Stimulated activated CD4-positive, alpha-beta T cell treated with anti-CD3 and anti-CD28 coated beads, Interleukin-12 subunit alpha, Interleukin-12 subunit beta, amount 100 ng/mL, for 24 hours (primary cell): ENCODE measurements at places on chromosomes 1 and 21.

DNA sequence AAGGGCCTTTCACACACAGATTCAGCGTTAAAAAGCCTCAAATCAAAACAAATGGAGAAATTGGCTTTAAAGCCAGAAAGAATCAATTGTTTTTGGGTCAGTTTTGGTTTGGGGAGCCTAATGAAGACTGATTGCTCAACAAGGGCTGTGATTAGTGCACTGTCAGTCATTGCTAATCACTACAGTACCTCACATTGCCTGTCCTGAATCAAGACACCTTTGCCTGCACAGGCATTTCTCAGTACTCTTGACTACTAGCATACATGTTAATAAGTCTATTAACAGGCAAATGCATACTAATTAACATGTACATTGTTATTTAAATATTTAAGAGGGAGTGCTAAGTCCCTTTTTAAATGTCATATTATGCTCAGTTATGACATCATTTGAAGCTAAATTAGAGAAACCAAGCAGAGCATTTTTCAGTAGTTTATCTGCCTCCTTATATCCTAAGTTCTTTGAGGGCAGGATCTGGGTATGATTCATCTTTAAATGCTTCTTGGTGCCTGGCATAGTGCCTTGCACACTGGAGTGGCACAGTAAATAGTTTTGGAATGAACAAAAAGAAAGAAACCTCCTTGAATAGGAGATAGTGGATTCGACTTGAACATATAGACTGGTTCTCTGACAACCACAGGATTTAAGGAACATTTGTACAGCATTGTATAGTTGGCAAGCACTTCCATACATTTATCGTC, 25.8 kb upstream of the CCN1 start:
- DNase-seq, result no peak

DNA sequence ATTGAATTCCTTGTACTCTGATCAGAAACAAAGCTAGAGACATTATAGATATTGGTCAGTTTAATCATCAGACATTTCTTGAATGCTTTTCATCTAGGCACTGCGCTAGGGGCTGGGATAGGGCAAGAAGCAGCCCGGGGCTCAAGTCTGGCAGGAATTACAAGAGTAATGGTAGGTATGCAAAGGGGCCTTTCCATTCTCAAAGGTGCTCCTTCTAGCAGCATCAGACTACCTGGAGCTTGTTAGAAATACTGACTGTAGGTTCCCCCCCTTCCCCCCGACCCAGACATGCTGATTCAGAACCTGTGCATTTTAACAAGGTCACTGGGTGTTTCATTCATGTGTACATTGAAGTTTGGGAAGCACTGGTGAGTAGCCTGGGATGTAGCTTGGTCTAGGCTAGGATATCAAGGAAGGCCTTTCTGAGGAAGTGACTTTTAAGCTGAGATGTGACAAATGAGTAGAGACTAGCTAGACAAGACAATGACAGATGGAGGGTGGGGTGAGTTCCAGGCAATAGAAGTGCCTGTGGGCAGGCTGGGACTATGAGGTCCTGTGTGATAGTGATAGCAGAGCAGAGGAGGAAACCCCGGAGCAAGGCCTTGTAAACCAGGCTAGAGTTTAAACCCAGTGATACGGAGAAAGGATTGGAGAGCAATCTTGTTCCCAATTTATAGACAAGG, 26.3 kb downstream of the NFASC start:
- DNase-seq, result no peak

GRCh38 chr21:21102896-21103295, 104.7 kb downstream of the NCAM2 start:
- DNase-seq, result no peak

DNA sequence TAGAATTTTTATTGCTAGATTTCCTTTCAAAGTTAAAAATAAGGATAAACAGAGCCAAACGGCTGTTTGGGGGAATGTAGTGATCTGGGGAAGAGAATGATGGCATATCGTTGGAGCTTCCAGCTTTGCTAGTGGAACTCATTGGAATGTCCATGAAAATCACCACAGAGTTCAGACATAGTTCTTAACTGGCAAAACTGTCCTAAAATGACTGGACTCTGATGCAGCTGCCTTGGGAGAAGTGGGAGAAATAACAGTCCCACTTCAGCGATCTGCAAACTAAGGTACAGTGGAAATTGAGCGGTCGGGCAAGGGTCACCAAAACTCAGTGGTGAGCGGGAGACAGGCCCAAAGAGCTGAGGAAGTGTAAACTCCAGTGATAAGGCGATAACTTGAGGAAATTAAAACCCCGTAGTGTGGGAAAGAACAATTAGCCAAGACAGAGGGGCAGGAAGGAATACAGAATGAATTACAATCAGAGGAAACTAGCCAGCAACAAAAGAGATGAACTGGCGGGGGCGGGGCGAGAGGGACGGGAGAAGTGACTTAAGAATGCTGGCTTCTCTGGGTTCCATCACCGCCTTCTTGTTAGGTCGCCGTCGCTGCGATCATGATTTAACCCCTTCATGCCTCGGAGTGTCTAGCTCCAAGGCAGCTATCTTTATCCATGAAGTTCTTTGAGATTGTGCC, 89.8 kb upstream of the ARHGAP29 start:
- DNase-seq, result no peak

DNA sequence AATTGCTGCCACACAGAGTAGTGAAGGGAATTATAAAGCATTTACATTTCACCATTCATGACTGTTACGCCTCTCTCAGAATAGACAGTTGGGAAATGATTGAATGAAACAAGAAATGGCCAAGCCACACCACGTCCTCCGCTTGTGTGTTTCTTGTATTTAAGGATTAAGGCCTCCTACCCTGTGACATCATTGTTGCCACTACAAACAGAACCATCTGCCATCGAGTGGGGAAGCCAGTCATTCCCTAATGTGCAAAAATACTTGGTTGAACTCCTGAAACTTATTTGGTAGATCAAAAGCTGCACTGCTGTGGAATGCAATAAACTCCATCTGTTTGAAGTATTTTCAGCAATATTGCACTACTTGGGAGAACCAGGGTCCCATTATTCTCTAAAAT, 99.0 kb upstream of the C1orf105 start:
- DNase-seq, result no peak

DNA sequence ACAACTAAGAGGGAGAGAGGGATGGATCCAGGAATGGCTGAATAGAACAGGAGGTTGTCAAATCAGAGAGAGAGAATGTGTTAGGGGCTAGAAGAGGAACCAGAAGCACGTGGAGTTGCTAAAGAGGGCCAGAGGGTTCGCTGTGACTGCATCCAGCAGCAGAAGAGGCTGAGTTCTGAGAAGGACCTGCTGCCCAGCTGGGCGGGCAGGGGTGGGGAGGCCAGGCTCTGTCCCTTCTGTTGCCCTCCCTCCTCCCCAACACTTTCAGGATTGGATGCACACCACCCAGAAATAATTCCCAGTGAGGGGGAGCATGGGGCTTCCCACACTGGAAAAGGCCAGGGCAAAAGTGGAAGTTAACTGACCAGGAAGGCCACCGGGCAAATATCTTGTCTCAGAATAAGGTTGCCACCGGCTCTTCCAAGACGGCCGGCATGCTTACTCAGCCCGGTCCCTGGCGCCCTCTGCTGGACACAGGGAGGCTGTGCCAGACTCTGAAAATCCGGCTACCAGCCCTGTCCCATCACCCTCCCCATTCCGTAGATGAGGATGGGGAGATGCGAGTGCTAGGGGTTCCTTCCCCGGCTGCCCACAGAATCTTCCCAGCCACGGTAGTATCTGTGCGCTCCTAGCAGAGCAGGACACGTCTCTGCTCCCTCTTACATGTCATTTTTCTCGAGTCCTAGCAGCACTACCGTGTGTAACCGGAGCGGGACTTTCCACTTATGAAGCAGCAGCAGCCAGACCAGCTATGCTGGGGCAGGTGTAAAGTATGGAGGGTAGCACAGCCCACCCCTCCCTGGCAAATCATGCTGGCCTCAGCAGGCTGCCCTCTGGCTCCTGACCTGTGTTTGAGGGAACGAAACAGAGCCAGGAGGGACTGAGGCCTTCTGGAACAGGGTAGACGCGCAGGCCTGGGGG, 46.8 kb upstream of the A3GALT2 start:
- DNase-seq, result peak; percentile 83

DNA sequence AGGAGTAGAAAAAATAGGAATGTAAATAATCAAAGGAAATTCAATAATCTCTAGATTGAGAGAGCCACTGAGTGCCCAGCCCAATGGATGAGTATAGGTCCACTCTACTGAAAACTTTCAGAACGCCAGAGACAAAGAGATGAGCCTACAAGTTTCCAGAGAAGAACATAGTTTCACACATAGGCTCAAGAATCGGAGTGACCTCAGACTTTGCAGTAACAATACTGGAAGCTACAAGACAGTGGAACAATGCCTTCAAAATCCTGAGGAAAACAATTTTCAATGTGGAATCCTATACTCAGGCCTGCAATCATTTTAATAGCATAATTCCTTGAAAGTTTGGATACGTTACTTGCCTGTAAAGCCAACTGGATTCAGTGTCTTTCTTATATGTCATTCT, 11.0 kb downstream of the GJA4 start:
- DNase-seq, result no peak

- no peak for DNase-seq
These were observed 27.3 kb downstream of the CDCP2 start for GRCh38 chr1:54125386-54126070.

- DNase-seq, result no peak
These were observed 4.5 kb downstream of the DHCR24 start for GRCh38 chr1:54882519-54882918.
